A549 treated with Mapracorat at 1 μM for 4 hours (cell line): ENCODE measurements at places on chromosomes 3 and 15. TPM values are rescaled to one million over a fixed set of nuclear protein-coding genes. Genes with fewer than 3 reads are reported as not detected.

ABHD10 gene
- 15.5 to 19.1 TPM (median 18.2 TPM) in 5 replicates for total RNA-seq

CGNL1 gene
- total RNA-seq, result 0.68 to 0.85 TPM (median 0.77 TPM) in 5 replicates

TM4SF18 gene
- total RNA-seq, result 33.6 to 37.3 TPM (median 34.3 TPM) in 5 replicates

FBXL22 gene
- total RNA-seq, result 0.15 to 0.25 TPM (median 0.21 TPM) in 4 of 5 replicates, not detected in the other

WDR72 gene
- 6.0 to 7.3 TPM (median 6.9 TPM) in 5 replicates for total RNA-seq

PODXL2 gene
- total RNA-seq, result 7.9 to 11.3 TPM (median 9.8 TPM) in 5 replicates

DGKG gene
- 5.7 to 11.4 TPM (median 7.2 TPM) in 5 replicates for total RNA-seq

FEZF2 gene
- total RNA-seq, result not detected in 5 replicates

CALML4 gene
- 6.2 to 11.1 TPM (median 9.0 TPM) in 5 replicates for total RNA-seq

SLC28A2 gene
- total RNA-seq, result not detected in 5 replicates
